Activated naive CD8-positive, alpha-beta T cell treated with anti-CD3 and anti-CD28 coated beads, Interleukin-2, amount 50 U/mL, for 24 hours (primary cell): ENCODE measurements at places on chromosomes 16 and 17.

DNA sequence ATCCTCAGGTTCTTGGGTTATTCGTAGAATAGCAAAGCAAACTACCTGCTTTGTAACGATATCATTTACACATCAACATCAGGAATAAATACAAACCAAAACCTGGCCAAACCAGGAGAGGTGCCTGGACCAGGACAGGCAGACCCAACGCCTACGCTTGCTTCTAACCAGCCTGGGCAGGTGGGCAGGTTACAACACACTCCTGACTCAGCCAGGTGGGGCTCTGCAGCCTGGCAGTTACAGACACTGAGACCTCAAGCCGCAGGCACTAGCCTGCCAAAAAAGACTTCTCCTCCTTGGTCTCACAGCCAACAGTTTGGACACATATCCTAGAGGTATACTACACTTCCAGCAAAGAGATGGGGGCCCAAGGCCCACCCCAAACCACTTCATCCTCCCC, 14.0 kb downstream of the ANKRD11 start:
- DNase-seq: no peak

- DNase-seq: no peak
These were observed 820 bp downstream of the TLCD1 start for GRCh38 chr17:28725166-28725659.

GRCh38 chr17:2090210-2090641, 35.3 kb downstream of the HIC1 start:
- no peak for DNase-seq

GRCh38 chr16:49763826-49764225, 92.1 kb downstream of the ZNF423 start:
- no peak for DNase-seq
